Memory B cell (primary cell): ENCODE measurements at places on chromosomes 7 and 10.

GRCh38 chr10:75399461-75400162, 2.0 kb downstream of the ZNF503 start:
- peaks cover 2% of the 10 kb centered on the region for H3K36me3 ChIP-seq
- DNase-seq = no peak

GRCh38 chr10:43938810-43939209, 290.1 kb upstream of the ZNF32 start:
- H3K4me1 ChIP-seq = peaks cover 5% of the 10 kb centered on the region
- H3K4me3 ChIP-seq = no peak overlapping the region
- DNase-seq = no peak
- no peaks in the 10 kb centered on the region for H3K36me3 ChIP-seq

GRCh38 chr10:91557651-91558111, 75.2 kb downstream of the PPP1R3C start:
- H3K4me3 ChIP-seq = no peak overlapping the region
- no peaks in the 10 kb centered on the region for H3K4me1 ChIP-seq
- H3K27ac ChIP-seq = no peak overlapping the region
- no peak for DNase-seq
- H3K36me3 ChIP-seq = peaks cover 2% of the 10 kb centered on the region

DNA sequence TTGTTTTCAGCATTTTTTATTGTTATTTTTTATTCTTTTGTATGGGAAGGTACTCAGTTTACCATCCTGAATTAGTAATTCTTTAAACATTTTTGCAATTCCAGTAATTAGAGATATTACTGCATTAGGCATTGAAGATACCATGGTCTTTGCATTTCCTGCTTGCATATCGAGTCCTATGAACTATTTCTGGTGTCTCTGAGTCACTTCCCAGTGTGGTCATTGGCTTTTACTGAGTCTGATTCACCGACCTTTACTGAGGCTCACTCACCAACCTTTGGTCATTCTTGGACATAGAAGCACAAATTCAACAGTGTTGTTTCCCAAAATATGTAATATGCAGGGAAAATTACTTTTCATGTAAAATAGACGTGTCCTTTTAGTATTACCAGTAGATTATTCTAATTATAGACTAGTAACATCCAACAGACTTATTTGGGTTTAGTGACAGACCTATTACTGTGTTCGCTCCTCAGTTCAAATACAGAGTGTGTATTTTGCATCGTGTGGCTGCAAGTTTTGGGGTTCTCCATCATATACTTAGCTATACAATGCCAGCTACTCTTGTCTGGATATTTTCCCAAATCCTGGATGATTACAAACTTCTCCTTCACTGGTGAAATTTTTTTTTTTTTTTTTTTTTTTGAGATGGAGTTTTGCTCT, 180.7 kb upstream of the PRSS1 start:
- peaks cover 5% of the 10 kb centered on the region for H3K4me1 ChIP-seq
- H3K27ac ChIP-seq = no peak overlapping the region
- H3K4me3 ChIP-seq = no peak overlapping the region
- H3K27me3 ChIP-seq = peaks cover 22% of the 10 kb centered on the region
- no peaks in the 10 kb centered on the region for H3K36me3 ChIP-seq

- no peak for DNase-seq
- peaks cover 4% of the 10 kb centered on the region for H3K27me3 ChIP-seq
- no peaks in the 10 kb centered on the region for H3K36me3 ChIP-seq
- H3K4me1 ChIP-seq = no peaks in the 10 kb centered on the region
- no peak overlapping the region for H3K4me3 ChIP-seq
These were observed 53.1 kb downstream of the CPED1 start for GRCh38 chr7:121041516-121042148.

DNA sequence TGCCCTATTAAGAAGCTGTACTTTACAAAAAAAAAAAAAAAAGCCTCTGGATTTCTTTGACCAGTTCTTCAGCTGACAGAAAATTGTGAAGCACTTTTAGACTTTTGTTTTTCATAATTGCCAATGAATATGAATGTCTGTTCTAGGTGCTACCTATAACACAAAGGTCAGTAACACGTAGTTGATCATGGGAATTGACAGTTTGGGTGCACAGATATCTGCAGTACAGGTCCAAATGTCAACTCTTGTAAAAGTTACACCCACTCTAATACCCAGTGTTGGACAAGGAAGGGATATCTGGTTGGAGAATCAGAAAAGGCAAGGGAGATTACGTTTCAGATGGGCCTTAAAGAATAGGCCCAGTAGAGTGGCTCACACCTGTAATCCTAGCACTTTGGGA, 1.8 kb downstream of the REEP3 start:
- H3K4me3 ChIP-seq = no peak overlapping the region
- H3K27me3 ChIP-seq = no peaks in the 10 kb centered on the region
- peaks cover 27% of the 10 kb centered on the region for H3K4me1 ChIP-seq
- H3K36me3 ChIP-seq = peaks cover 3% of the 10 kb centered on the region
- H3K27ac ChIP-seq = no peak overlapping the region
- DNase-seq = no peak

- H3K4me1 ChIP-seq = peaks cover 16% of the 10 kb centered on the region
- H3K4me3 ChIP-seq = peak within 1 kb of the TSS; percentile 100
- peak; percentile 89 for DNase-seq
- no peaks in the 10 kb centered on the region for H3K27me3 ChIP-seq
- peaks cover 3% of the 10 kb centered on the region for H3K36me3 ChIP-seq
- H3K27ac ChIP-seq = peak within 1 kb of the TSS; percentile 95
These were observed at the start of gene MKRN1 for GRCh38 chr7:140479062-140479738. TSS of gene MKRN1 (minus strand) at chr7:140479505. CDS start at chr7:140479344, 161 bp downstream.

DNA sequence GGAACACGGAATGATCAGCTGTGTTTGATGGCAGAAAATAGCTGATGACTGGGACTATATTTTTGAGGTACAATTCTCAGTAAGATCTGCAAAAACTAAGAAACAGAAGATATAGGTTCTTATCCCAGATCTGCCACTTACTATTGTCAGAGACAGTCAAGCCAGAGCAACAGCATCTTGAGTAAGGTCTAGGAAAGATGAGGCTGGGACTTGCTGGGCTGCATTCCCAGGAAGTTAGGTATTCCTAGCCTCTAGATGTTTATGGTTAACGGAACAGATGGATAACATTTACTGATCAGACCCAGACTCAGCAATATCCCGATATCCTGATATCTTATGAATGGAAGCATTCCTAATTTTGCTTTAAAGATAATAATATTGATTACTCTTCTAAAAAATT, 68.7 kb upstream of the DNAJB12 start:
- DNase-seq = no peak
- H3K36me3 ChIP-seq = peaks cover 35% of the 10 kb centered on the region
- no peak overlapping the region for H3K27ac ChIP-seq
- no peaks in the 10 kb centered on the region for H3K4me1 ChIP-seq
- H3K27me3 ChIP-seq = no peaks in the 10 kb centered on the region

DNA sequence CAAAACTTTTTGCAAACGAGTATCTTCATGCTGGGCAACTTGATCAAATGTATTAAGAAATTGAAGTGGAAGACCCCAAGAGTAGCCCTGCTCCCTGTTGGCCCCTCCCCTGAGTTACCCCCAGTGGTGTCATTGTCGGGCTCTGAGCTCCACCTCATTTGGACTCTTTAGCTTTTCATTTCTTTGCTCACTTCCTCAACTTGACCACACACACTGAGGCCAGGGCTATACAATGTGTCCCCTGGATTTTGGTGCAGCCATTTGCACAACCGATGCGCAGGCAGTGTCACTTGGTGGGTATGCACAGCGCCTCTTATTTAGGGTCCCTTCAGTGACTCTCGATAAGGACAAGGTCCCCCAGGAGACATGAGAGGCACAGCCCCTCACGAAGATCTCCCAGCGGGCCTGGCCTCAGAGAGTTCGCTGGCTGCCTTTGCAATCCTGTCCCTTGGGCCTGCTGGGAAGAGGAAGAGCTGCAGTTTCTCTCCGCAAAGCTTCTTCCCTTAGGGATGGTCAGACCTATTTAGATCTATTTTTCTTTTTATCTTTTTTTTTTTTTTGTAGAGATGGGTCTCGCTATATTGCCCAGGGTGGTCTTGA, 2.5 kb upstream of the MUC3A start:
- H3K4me1 ChIP-seq = no peaks in the 10 kb centered on the region
- no peak overlapping the region for H3K27ac ChIP-seq
- no peak for DNase-seq
- peaks cover 18% of the 10 kb centered on the region for H3K27me3 ChIP-seq

- no peak for DNase-seq
- no peak overlapping the region for H3K4me3 ChIP-seq
- no peaks in the 10 kb centered on the region for H3K4me1 ChIP-seq
- no peaks in the 10 kb centered on the region for H3K27me3 ChIP-seq
These were observed 51.5 kb downstream of the ANKMY2 start for GRCh38 chr7:16594061-16594460.

DNA sequence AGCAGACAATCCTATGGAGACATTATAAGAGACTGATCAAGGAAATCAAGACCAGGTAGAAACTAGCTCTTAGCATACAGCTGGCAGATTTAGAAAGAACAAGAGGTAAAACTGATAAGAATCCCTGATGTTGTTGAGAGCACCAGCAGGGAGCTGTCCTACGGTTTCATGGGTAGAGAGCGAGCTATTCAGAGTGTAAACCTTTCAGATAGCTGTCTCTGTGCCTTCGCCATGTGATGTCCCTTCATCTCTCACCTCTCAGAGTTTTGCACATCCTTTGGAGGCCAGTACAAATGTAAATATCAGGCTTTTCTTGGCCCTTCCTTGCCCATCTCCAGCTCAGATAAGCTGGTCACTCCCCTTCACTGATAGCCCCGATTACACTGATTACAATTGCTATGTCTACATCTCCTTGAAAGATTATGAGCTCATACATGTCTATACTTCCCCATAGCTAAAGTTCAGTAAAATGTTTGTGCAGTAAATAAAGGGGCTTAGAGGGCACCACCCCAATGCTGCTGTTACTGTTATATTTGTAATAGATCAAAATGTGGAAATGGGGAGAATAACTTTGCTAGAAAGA, 21.9 kb downstream of the THSD7A start:
- no peaks in the 10 kb centered on the region for H3K27me3 ChIP-seq
- H3K4me1 ChIP-seq = no peaks in the 10 kb centered on the region
- DNase-seq = no peak
- H3K36me3 ChIP-seq = no peaks in the 10 kb centered on the region
- H3K27ac ChIP-seq = no peak overlapping the region

DNA sequence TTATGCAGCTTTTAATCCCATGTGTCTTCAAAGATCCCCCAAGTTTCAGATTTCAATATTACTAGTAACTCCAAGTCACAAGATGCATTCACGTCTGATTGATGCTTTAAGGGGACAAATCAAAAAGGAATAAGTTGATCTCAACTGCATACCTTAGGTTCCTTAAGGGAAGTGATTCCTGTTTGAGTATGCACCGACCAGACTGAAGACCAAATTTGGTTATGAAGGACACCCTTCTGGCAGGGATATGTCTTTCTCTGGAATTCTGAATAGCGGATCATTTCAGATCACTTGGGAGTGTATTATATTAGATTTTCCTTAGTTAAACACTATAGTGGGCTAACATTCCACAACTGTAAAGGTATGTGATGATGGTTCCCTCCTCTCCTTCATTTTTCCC, 4.3 kb downstream of the KIF5B start:
- no peak for DNase-seq
- peaks cover 9% of the 10 kb centered on the region for H3K36me3 ChIP-seq
- H3K27me3 ChIP-seq = no peaks in the 10 kb centered on the region
- H3K27ac ChIP-seq = no peak overlapping the region
- H3K4me1 ChIP-seq = peaks cover 47% of the 10 kb centered on the region
- no peak overlapping the region for H3K4me3 ChIP-seq

DNA sequence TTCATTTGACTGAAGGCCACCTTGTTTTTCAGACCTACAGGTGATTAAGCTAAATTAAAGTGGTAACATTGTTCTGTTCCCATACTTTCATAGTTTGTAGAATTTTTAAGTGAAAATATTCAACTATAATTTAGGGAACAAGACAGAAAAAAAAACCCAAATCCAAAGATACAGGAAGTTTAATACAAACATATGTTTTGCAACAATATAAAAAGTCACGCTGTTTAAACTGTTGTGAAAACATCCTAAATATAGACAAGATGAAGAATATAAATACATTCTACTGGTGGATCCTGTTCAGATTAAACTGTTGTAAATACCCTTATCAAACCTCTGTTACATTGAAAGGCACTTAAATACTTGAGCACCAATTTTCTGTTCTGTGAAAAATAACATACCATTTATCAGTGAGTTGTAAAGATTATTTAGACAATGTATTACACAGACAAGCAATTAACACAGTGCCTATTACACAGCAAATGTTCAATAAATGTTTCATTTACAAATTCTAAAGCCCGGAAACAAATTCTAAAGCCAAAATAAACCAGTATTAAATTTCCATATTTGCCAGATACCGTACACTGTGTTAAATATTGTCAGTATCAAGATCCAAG, 14.2 kb downstream of the ASZ1 start:
- no peak overlapping the region for H3K27ac ChIP-seq
- no peaks in the 10 kb centered on the region for H3K27me3 ChIP-seq
- no peak overlapping the region for H3K4me3 ChIP-seq
- no peaks in the 10 kb centered on the region for H3K4me1 ChIP-seq

DNA sequence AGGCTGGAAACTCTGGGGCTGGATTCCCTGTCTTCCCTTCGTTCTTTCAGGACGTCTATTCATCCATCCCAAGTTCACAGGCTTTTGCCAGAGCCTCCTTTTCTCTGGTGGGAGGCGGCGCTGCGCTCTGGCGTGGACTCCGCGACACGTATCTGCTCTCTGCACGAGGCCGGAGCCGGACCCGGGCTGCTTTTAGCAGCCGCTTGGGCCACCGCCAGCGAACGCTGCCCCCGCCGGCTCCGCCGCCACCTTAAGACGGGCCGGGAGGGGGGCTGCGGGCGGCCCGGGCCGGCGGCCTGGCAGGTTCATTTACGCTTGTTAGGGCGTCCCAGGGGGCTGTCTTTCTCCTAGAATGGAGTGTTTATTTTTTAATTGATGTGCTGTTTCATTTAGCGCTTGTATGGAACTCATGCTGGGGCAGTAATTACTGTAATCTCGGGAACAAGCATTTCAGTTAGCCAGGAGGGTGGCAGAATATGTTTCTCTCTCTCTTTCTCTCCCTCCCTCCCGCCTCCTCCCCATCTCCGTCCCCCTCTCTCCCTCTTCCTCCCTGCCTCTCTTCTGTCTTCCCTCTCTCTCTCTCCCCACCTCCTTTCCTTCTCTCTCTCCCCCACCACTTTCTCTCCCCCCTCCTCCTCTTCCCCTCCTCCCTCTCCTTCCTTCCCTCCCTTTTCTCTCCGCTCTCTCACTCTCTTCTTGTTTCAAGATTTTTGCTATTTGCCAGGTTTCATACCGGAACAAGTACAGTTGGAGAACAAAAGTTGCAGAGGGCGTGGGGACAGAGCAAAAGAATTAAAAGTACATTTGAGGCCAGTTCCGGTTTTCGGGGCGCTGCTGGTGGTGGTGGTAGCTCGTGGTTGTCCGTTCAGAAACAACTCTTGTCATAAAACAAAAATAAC, 1.3 kb upstream of the FZD8 start:
- no peaks in the 10 kb centered on the region for H3K27me3 ChIP-seq
- no peak for DNase-seq
- H3K36me3 ChIP-seq = no peaks in the 10 kb centered on the region
- H3K4me3 ChIP-seq = peak overlapping the region; percentile 85
